ENCODE measurements at places on chromosomes 7 and 10. TPM values are rescaled to one million over a fixed set of nuclear protein-coding genes. Genes with fewer than 3 reads are reported as not detected.

PRTFDC1 gene
- 8.5 TPM for total RNA-seq

- no peak for DNase-seq
These were observed 3.4 kb upstream of the CLDN15 start for GRCh38 chr7:101241015-101241363.

- no peak for DNase-seq
These were observed 171.9 kb downstream of the OTUD1 start for GRCh38 chr10:23610626-23611307.

- DNase-seq, result no peak
These were observed 403 bp upstream of the ENO4 start for GRCh38 chr10:116848944-116849247.

- no peak for DNase-seq
These were observed 59.4 kb downstream of the GCC1 start for GRCh38 chr7:127525866-127526480.
